Ecto neural progenitor cell (in vitro differentiated cells): ENCODE measurements at places on chromosomes 3 and 15.

DNA sequence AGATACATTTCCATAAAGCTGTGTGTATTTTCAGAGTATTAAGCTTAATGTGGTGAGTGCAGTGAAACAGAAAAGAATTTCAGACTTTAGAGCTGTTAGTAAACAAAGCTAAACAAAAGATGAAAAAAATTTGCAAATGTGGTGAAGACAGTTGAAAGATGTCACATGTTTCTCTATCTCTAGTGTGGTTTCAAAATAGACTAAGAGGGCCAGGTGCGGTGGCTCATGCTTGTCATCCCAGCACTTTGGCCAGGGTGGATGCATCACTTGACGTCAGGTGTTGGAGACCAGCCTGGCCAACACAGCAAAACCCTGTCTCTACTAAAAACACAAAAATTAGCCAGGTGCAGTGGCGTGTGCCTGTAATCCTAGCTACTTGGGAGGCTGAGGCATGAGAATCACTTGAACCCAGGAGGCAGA lies 466.0 kb upstream of the NR2F2 start:
- DNase-seq: no peak

- no peak for DNase-seq
Observed at GRCh38 chr3:96172917-96173316, 641.5 kb upstream of the EPHA6 start.

DNA sequence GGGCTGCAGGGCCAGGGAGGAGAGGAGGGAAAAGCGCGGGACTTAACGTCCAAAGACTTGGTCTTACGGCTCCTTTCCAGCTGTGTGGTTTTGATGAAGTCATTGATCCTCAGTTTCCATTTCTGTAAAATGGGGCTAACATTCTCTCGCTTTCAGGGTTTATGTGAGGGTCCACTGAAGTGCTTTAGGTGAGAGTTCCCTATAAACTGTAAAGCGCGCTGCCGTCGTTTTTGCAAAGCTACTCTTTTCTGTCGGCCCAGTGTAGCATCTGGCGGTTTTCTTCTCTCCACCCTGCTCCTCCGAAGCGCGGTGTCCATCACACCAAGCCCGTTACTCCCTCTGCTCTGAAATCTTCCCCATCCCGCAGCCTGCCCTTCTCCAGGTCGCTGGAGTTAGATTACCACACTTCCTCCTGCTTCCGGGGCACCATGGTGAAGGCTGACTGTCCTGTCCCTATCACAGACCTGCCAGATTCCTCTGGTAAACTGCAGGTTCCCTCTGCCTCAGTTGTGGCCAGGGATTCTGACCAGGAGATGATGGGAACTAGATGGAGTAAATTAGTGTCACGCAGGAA lies 702 bp upstream of the DNAJC17 start:
- DNase-seq: no peak

- DNase-seq: no peak
Observed at GRCh38 chr3:98328933-98329332, 24.7 kb upstream of the OR5K4 start.

DNA sequence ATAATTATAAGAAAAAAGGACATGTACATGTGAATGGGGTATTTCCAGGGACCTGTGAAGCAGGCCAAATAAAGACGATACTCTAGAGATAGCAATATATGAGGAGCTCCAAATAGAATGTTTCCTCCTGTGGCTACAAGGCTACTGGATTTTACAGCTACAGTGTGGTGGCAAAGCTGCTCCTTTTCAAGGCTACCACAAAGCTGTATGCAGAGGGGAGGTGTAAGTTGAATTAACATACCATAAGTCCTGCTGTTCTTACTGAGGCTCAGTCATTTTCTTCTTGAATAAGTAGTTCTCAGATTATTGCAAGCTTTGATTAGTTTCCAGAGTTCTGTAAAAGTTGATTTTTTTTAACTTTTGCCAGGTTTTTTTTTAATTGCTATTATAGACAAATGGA lies 1184.6 kb upstream of the EPHA6 start:
- no peak for DNase-seq

GRCh38 chr15:70555713-70556112 lies 207.6 kb downstream of the UACA start:
- no peak for DNase-seq

DNA sequence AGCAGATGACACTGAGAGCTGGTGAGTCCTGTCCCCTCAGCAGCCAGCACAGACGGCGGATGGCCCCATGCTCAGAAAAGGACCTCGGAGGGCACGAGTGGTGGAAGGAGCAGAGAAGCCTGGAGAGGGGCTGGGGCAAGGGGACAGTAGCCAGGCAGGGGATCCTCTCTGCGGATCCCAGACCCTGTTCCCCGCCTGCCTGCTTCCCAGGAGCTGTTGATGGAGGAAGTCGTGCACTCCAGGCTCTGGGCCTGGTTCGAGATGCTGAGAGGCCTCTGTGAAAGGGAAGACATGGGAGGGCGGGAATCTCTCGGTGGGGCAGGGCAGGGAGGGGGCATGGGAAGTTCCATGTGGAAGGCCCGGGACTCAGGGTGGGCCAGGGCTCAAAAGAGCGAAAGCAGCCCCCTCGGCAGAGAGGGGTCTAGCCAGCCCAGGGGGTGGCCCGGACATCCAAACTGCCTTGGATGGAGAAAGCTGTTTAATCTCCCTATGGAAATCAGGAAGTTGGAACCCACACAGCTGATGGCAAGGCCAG lies 47.9 kb upstream of the MAGEF1 start:
- DNase-seq: no peak

GRCh38 chr3:23944007-23944783 lies 891 bp upstream of the NR1D2 start:
- DNase-seq: no peak

DNA sequence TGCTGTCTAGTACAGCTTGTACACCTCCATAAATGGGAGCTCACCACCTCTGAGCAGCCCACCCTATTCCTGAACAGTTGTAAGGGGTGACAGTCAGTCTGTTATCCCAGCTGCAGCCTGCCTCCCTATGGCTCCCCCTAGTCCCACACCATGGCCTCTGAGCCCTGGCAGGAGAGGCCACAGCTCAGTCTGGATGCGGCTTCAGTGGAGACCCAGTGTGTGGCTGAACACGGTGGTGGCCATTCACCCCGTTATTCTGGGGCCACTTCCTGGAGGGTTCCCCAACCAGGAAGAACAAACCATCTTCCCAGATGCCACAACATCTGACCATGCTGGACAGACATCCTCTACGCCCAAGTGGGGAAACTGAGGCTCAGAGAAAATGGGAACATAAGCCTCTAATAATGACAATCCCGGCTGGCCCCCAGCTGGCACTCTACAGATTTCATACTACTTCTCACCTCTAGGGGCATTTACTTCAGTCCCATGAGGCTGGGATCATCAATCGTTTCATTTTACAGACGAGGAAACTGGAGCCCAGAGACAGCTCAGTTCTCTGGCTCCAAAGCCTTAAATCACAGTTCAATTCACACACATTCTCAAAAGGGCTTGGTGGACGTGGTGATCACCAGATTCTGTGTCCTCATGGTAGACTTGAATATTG lies 9.2 kb upstream of the GRIP2 start:
- no peak for DNase-seq

DNA sequence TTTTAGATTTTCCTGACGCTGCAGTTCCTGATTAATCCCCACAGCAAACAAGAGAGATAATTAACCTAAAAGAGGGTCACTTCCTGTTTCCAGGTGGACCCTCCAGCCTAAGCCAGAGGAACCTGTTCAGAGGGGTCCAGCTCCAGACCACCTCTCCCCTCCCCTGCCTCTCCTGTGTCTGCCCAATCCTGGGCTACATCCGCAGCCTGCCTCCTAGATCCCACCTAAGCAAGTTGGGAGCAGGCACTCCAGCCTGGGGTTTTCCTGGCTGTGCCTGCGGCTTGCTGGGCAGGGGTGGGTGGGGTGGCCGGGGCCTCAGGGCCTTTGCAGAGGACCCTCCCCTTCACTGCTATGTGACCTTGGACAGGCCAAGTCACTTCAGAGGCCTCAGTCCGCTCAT lies 178.6 kb upstream of the LINGO1 start:
- no peak for DNase-seq

DNA sequence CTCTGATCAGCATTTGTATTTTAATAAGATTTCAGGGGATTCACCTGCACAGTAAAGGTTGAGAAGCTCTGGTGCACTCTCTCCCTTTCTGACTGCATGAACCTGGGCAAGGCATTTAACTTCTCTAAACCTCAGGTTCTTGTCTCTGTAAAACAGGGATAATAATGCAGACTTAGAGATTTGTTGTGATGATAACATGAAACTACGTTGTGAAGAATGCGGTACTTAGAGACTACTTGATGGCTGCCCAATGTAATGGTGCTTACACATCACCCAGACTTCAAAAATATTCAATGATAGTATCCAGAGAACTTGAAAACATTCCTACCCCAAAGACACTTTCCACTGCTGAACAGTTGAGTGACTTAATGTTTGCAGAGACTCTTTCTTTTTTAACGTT lies 19.8 kb upstream of the TNFSF10 start:
- DNase-seq: no peak

DNA sequence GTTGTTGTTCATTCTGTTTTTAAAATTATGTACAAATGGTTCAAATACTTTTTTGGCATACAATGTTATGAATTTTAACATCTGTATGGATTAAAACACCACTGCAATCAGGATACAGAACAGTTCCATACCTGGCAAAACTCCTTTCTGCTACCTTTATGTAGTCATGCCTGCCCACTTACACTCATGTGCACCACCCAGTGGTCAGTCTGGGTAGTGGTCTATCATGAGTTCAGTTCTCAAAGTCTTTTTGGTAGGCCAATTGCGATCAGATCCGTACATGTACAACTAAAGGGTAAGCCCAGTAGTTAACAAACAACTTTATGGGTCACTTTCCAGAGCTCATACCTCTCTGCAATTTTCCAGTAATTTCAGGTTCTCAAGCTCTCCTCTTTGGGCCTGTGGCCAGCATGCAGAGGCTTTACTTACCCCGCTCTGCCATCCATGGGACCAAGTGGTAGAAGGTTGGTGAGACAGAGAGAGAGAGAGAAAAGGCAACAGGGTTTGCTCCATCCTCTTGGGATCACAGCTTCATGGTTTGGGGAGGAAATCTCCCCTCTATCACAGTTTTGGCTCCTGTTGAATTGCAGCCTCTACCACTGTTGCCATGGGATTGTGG lies 63.9 kb upstream of the FAM98B start:
- peak; percentile 68 for DNase-seq

GRCh38 chr3:62365391-62366125 lies 7.8 kb downstream of the FEZF2 start:
- no peak for DNase-seq

GRCh38 chr3:194251007-194251406 lies 100.1 kb downstream of the CPN2 start:
- no peak for DNase-seq

DNA sequence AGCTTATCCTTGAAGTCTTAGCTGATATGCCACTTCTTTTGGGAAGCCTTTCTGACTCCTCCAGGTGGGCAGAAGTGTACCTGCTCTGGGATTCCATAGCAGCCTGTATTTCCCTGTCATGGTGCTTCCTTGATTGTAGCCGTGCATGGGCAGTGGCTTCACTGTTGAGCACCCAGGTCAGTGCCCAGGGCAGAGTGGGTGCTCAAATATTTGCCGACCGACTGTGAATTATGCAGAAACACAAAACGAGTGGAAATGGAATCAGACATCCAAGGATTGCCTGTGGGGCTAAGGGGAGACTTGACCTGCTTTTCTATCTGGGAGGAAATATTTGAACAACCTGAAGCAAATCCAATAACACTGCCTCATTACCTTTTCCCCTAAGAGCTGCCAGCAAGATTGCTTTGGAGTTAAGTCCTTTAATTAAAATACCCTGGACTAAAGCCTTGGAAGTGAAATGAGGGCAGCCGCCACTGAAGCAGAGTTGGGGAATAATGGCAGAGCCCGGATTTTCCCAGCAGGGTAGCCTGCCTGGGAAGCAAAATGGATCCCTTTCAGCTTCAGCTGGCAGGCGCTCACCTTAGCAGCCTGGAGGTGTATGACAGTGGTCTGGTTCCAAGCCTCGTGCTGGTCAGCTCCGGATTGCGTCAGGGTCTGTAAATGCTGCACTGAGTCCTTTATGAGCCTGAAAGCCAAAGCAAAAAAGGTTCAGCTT lies 14.9 kb downstream of the ACOX2 start:
- peak; percentile 67 for DNase-seq

DNA sequence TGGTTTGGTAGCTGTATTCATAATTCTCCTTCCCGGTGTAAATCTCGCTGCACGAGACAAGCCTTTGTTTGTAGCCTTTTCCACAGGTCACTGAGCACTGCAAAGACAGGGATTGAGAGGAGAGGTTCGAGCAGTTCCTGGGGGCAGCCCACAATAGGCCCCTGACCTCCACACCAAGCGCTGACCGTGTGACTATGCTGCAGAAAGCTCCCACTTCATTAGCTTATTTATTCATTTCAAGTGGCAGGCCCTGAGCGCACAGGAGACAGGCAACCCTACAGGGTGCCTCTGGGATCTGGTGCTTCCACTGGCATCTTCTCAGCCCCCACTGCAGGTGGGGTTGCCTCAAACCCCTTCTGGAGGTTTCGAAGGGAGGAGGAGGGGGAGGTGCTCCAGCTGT lies 140.9 kb downstream of the ADAMTS9 start:
- DNase-seq: peak; percentile 61

- DNase-seq: no peak
Observed at GRCh38 chr3:80697291-80697690, 929.5 kb upstream of the ROBO1 start.

DNA sequence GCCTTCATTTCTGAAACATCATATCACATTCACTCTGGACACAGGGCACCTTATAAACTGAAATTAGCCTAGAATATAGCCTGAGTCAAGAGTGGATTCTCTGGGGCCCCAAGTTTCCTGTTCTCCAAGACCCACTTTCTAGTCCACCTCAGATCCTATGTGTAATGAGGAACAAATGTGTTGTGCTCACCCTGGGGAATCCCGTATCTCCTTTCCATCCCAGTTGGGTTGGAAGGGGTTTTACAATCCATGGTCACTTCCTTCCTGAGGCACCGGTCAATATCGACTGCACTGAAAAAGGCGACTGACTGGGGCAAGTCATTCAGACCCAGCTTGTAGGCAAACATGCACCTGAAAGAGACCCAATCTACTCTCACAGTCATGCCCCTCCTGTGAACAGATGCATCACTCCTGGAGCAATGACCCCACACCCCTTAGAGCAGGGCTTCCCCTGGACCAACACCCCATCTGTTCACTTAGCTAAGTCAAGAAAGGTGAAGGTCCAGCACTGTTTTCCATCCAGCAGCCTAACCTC lies 17.4 kb downstream of the POLG start:
- DNase-seq: no peak

DNA sequence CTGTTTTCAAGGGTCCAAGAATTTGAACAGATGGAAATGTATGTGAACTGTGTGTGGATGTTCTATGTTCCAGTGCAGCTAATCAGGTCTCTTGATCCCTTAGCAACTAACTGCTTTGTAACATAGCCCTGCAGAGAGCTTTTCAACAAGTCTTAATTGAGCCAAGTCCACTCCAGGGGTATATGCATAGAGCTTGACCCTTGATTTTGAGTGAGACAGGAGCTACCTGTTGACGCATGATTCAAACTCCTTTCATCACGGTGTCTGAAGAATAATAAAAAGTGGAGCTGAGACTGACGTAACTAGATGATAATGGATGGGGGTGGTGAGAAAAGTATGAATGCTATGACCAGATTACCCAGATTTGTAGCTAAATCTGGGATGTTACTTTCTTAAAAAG lies 93.3 kb upstream of the CCDC54 start:
- no peak for DNase-seq

GRCh38 chr3:36907911-36908646 lies 36.8 kb downstream of the TRANK1 start:
- no peak for DNase-seq
